ENCODE measurements at places on chromosomes 5 and 9.

DNA sequence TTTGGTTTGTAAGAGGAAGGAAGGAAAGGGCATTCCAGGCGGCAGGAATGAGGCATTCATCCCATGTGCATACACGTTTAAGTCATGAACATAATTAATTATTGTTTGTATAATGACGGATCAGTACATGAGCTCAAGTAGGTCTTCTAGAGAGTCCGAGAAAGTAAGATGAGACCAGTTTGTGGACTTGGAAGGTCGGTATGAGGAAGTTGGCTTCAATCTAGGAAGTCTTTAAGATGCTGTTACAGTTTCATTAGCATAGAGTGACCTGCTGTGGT, 2.1 kb downstream of the GTF3C4 start:
- no peak for DNase-seq

GRCh38 chr9:86836797-86837196, 110.5 kb downstream of the GAS1 start:
- DNase-seq: no peak

DNA sequence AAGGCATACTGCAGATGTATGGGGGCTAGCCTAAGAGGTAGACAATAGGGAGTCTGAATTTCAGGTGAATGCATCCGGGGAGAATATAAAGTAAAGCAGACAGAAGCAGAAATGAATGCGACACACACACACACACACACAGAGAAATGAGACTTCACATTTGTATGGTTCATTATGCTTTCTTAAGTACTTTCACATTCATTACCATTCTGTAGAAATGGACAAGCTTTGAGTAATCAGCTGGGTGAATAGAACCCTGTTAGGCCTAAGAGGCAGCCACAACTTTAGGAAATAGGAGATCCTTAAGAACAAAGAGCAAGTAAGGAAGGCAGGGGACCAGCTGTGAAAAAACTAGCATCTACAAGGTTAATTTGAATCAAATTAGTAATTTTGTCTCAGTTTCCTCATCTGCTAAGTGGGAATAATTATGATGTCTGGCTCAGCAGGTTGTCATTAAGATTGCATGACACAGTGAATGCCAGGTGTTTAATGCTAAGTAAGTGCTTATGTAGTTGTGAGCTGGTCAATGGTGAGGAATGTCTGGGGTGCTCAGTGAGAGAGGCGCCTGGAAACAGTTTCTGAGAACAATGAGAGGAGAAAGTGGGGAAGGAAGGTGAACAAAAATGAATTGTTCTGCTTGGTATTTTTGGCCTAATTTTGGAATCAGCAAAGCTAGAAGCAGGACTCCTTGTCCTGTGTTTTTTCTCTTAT, 265.8 kb upstream of the CLINT1 start:
- DNase-seq: no peak

DNA sequence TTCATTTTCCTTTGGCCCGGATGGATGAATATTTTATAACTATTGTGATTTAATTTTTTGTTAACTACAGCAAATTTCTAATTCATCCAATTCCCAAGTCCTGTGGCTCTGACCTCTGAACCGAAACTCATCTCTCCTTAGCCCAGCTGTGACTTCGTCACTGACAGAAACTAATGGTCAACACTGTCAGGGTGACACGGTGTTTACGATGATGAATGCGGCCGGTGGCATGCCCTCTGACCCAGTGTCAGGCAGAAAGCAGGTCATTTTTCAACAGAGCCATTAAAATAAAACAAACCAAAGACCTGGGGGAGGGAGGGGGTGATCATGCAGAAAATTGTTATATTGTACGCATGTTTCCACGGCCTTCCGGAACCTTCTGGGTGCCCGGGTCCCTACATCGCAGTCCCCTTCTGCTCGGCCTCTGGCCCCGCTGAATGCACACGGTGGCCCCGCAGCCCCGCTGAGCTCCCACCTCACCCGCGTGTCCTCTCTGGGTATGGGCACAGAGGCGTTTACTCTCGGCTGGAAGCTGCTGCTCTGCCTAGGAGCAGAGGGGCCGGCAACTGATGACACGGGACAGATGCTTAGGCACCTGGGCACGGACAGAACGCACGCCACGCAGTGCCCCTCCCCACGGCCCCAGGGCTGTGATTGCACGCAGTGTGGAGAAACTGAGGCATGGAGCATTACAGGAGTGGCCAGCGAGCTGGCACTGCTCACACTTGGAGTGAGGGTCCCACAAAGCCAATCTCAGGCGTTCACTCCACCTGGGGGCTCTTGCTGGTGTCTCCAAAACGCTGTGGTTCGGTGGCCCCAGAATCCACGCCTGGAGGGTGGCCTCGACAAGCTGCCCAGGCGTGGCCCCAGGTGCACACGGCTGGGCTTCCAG, 8.1 kb downstream of the CCDC187 start:
- DNase-seq: no peak

GRCh38 chr5:40124367-40124766, 555.3 kb upstream of the PTGER4 start:
- DNase-seq: no peak

DNA sequence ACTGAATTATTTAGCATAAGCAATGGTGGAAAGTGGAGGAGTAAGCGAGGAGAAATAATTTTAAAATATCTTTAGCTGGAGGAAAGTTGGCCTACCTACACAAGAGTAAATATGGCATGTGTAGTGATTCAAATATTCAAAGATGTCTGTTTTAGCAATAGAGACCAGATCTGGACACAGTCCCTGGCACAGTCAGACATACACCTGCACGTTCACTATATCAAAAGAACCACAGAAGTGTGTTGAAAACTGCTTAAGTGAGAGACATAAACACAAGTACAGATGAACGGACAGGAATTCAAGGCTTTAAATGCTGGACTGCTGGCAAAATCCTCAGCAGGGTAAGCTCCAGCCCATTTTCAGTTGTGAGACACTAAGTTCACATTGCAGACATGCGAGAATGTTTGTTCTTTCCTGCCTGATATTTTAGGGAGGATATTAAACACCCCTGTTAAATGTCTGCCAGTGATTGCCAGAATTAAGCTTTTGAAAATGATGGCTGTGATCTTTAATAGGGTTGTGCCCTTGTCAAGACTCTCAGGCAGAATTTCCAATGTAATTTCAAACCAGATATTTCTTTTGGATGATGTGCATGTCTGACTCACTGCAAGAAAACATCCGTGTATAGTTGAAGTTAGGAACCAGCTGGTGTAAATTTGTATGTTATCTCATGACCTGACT, 810.6 kb downstream of the TLE4 start:
- no peak for DNase-seq

GRCh38 chr5:140148508-140148907, 22.8 kb downstream of the IGIP start:
- DNase-seq: no peak

GRCh38 chr9:17005056-17005823, 129.6 kb upstream of the CNTLN start:
- DNase-seq: peak; percentile 52

DNA sequence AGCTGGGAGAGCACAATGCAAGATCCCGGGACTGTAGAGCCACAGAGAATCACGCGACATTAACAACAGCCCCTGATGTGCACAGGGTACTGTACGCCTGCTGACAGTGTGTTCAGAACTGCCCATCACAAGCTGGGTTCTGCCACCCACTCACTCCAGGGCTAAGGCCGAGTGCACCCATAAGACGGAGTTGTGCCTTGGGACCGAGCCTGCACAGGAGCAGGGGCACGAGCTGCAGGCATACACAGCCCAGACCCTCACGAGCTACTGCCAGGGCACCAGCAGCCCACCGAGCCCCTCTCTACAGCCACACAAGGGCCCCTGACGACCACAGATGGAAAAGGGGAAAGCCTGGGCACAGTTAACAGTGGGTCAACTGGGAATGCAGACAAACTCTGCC, 67.8 kb downstream of the CAMSAP1 start:
- DNase-seq: no peak

GRCh38 chr9:119005162-119005561, 364.1 kb downstream of the BRINP1 start:
- DNase-seq: peak; percentile 43

DNA sequence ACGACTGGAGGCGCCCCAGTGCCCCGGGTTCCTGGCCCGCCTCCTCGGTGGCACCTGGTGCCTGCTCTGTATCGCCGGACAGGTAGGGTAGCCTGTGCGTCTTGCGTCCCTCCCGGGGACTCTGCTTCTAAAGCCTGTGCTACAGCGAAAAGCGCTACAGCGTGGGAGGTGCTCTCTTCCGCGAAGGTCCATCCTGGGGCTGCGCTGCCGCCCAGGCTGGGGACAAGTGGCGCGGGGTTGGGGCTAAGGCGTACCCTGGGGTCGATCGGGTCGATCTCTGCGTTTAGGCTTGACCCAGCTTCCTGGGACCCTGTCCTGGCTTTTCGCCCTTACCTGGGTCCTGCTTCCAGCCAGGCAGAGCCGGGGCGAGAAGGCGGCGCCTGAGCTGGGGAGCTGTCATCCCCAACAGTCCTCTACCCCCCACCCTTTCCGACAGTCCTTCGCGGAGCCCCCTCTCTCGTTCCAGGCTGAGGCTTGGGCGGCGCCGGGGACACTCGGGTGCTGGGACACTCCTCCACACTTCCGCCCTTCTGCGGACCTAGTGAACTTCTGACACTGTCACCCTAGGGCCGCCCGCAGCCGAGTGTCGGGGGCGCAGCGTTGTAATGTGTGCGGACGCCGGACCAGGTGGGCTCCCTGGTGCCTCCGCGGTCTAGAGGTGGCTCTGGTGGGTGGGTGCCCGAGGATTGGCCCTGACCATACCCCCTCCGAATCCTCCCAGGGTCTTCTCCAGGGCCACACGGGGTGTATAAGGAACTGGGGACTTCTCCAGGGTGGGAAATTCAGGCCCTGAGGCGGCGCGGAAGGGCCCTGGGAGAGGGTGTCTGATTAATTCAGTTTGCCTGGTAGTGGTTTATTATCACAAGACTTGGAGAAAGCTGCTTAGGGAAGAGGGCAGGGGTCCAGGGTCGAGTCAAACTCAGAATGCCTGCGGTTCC, 328.2 kb downstream of the SH3GL2 start:
- no peak for DNase-seq

DNA sequence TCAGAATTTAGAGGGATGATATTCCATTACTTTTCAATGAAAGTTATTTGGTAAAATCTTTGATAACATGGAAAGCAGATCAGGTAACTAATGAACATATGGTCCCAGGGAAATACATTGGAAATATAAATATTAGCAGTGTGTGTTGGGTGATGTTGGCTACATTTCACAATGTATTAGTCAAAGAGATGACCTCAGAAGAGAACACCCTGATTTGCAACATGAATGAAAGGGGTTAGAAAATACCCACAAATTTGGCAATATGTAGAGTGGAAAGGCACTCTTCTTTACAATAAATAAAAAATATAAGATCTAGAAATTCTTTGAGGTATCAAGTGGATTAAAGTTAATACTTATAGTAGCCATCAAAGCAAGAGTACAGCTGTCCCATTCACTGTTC, 606.7 kb downstream of the PSAT1 start:
- DNase-seq: no peak

GRCh38 chr5:115414406-115415142, 118.1 kb upstream of the CCDC112 start:
- peak; percentile 53 for DNase-seq

- no peak for DNase-seq
Measured at GRCh38 chr5:42520957-42521356, 97.7 kb downstream of the GHR start.

DNA sequence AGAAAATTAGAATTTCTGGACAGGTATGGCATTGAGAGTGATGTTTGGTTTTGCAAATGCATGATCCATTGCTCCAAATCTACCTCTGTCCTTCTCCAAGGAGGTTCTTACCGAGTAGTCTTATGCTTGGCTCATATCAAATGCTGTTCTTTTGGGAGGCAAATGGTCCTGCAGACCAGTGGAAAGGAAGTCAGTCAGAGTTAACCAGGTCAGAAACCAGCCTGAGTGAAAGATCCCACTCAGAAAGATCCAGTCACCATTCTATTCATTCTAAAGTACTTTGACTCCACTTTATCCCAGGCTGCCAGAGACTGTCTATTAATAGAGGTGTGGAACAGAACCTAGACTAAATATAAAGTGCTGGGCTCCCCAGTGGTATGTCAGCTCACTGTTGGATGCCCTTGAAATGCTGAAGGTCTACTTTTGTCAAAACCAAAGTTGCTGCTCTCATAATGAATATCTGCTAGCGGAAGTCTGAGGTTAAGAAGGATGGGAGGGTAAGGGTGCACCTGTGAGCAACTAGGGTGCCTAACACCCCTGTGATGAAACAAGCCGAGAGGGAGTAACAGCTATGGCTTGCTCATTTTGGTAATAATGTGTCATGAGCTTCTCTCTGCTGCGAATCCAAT, 302.2 kb downstream of the ZNF608 start:
- no peak for DNase-seq

DNA sequence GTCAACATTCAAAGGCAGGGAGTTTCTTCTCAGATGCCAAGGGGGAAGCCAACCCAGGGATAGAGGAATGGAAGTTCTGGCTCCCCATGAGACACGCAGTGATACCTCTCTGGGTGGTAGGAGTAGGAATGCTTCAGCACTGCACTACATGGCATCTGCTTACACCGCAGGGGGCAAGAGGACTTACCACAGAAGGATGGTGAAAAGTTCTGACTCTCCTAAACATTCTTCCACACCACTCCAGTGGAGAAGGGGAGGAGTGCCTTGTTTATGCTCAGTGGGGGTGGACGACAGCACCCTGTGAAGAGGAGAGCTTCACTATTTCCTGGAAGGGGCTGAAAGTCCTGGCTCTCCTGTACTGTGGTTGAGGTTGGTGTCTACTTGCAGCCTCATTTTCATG, 1011.3 kb upstream of the WWC1 start:
- no peak for DNase-seq

- no peak for DNase-seq
Measured at GRCh38 chr5:125189531-125189941, 443.1 kb upstream of the ZNF608 start.

GRCh38 chr5:76521240-76521758, 101.9 kb downstream of the F2RL2 start:
- DNase-seq: no peak

DNA sequence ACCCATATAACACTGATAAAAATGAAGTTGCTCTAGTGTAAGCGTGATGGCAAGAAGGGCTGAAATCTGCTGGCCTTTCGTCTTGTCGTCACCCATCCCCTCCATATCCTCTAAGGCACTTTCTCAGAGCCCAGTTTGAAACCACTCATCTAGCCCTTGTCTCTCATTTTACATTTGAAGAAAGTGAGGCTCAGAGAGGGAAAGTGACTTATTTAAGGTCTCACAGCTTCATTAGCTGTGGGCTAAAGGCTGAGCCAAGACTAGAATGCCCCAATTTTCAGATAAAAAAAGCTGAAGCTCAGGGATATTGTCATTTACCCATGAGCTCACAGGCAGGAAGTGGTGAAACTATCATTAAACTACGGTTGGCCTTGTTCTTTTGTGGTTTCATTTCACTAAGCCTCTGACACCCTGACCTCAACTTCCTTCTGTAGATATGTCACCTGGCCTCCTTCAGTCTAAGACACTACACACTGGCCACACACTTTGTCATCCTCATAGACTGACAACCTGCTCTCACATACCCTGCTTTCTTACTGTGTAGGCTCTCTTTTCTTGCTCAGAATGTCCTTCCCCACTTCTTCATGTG, 176.7 kb upstream of the DMAC1 start:
- DNase-seq: peak; percentile 45

GRCh38 chr9:98575379-98576346, 133.1 kb downstream of the GABBR2 start:
- DNase-seq: peak; percentile 76
